Spinal cord (tissue), 10 donors: ENCODE measurements at places on chromosomes 2 and 18.
A peak's percentile ranks its signal among the peaks of the same experiment; 100 is the strongest.

DNA sequence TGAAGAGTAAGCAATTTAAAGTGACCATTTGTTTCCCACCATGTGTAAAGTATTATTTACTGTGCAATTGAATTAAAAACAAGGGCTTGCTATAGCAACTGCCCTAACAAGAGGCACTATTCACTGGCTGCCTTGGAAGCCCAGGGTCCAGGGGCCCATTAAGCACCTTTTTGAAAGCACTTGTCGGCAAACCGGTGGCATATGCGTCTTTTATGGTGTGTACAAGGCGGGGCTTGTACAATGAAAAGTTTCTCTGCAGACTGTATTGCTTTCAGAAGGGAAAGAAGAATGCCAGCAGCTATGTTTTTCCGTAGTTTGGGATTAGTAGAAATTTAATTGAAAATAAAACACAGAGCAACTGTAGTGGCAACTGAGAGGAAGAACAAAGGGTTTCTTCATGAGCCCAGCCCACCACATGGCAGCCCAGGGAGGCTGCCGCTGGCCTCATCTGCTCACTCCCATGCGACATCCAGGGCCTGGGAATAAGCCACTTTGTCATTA is 279.5 kb upstream of the PARD3B start:
- DNase-seq = peak; percentile 85

GRCh38 chr2:104702031-104702850 is 151.7 kb upstream of the POU3F3 start:
- DNase-seq = peak; percentile 72

- DNase-seq = no peak
Observed at GRCh38 chr2:10271946-10272345, 30.8 kb upstream of the HPCAL1 start.

GRCh38 chr2:231940795-231941194 is 14.6 kb upstream of the NPPC start:
- DNase-seq = no peak

- no peak for DNase-seq
Observed at GRCh38 chr2:28696261-28696660, 55.4 kb upstream of the PPP1CB start.

DNA sequence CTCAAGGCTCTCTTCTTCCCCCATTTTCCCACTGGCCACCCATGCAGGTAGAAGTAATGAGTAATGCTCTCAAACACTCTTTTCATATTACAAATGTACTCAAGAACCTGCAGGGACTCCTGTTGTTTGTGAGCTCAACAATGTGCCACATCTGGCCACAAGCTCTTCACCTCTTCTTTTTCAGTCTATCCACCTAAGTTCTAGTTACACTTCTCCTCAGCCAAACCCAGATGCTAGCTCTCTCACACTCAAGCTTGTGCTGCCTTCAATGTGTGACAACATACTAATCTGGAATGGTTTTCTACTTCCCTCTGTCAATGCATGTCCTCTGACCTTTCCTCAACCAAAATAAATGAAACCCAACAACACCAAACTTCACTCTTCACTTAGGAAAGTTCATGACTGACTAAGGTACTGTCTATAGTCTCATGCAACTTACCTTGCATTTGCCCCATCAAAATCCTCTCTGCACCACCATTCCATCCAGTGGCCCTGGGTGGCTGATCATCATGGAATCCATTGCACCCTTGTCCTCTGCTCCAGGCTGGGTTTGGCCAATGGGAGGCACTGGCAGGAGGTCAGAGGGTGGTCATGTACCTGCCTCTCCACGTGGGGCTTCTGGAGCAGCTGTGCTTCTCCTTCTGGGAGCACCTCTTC is 5.3 kb upstream of the IL18R1 start:
- DNase-seq = no peak

DNA sequence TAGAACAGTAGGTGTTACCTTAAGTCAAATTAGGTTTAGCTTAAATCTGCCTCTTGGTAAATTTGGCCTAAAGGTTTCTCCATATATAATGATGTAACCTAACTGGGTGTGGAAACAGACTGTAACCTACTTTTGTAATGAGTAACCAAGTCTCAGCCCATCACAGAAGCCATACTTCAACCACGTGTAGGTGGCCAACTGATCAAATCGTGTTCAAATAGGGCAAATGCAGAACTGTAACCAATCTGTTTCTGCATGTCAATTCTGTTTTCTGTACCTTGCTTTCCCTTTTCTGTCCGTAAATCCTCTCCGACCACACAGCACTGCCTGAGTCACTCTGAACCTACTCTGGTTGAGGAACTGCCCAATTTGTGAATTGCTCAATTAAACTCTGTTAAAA is 34.0 kb upstream of the PLA2R1 start:
- no peak for DNase-seq

- no peak for DNase-seq
Observed at GRCh38 chr18:45510656-45511055, 104.6 kb upstream of the SLC14A2 start.

DNA sequence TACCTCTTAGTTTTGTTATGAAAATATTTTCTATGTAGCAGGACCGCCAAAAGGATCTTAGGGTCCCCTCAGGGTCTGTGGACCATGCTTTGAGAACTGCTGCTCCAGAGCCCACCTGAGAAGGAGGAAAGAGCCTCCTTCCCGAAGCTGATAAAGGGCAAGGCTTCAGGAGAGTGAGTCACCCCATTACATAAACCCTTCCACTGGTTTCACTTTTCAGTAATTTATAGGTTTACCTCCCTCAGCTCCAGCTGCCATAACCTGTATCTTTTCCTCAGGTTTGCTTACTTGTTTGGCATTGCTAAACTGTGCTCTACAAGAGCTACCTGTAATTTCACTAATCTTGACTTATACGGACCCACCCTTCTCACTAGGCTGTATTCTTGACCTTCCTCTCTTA is 6.6 kb downstream of the TTLL4 start:
- DNase-seq = no peak

DNA sequence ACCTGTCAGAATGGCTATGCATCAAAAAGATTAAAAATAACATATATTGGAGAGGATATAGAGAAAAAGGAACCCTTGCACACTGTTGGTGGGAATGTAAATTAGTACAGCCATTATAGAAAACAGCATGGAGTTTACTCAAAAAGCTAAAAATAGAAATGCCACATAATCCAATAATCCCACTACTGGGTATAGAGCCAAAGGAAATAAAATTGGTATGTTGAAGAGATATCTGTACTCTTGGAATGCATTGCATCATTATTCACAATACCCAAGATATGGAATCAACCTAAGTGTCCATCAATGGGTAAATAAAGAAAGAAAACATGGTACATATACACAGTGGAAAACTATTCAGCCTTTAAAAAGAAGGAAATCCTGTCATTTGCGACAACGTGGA is 77.2 kb downstream of the C1D start:
- DNase-seq = no peak

DNA sequence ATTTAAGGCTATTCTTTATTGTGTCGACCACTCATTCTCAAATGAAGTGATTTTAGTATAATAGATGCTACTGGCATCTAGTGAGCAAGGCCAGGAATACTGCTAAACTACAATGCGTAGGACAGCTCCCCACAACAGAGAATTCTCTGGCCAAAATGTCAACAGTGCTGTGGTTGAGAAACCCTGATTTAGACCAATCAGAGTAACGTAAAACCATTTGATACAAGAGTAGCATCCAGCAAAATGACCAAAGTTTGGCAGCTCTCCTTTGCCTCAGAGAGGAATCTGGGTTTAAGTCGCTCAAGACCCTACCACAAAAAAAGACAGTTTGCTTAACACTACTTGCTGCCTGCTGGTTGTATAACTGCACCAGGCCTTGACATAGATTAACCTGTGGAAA is 37.0 kb upstream of the TTN start:
- DNase-seq = no peak

GRCh38 chr18:60925892-60926291 is 407.3 kb upstream of the CDH20 start:
- DNase-seq = no peak

- DNase-seq = peak; percentile 26
Observed at GRCh38 chr2:160490733-160491685, 2.6 kb downstream of the RBMS1 start.

DNA sequence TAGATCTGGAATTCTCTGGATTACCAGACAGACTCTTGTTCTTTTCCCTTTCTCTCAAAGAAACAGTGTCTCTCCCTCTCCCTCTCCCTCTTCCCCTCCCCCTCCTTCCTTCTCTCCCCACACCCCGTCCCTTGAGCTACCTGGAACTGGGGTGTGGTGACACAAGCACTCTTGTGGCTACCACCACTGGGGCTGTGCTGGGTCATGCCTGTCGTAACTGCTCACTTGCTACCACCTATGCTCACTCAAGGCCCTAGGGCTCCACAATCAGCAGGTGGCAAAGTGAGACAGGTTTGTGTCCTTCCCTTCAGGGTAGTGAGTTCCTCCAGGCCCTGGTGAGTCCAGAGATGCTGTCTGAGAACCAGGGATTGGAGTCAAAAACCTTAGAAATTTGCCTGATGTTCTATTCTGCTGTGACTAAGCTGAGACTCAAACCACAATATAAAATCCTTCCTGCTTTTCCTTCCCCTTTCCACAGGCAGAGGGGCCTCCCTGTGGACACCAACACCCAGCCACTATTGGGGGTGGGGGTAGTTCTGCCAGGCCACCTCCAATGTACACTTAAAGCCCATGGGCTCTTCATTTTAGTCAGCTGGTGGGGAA is 70.8 kb downstream of the OXER1 start:
- DNase-seq = no peak

GRCh38 chr2:134320930-134321329 is 67.1 kb downstream of the MGAT5 start:
- no peak for DNase-seq
